Bronchial epithelial cell (primary cell): ENCODE measurements at places on chromosomes 12 and 14.
A peak's percentile ranks its signal among the peaks of the same experiment; 100 is the strongest.

DNA sequence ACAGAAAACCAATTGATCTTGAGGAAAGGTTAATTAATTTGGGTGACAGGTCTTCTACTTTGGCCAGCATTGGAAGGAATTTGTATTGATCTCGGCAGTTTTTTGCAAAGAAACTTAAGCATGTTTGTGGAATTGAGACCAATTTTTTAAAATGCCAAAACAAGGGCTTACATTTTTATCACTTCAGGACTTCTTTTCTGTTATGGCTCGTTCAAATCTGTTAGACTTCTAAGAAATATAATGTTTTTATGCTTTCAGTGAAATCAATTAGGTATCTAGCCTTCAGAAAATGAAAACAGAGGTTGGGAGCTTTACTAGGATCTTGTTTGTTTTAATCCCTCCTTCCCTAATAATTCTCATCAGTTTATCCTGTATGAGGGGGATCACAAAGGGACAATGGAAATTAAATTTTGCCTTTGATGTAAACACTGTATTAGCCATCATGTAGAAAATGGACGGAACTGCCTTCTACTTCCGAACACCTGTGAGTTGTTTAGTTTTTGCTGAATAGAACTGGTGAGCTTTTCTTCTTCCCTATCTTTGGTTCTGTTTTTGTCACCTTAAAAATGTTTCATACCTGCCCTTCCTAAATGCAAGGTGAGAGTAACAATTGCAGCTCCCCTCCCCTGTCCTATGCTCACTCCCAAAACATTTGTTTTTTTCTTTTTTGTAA is 7.8 kb downstream of the FOXA1 start:
- DNase-seq, result peak; percentile 39

GRCh38 chr14:92651758-92652406 is 96.5 kb downstream of the LGMN start:
- DNase-seq, result no peak

DNA sequence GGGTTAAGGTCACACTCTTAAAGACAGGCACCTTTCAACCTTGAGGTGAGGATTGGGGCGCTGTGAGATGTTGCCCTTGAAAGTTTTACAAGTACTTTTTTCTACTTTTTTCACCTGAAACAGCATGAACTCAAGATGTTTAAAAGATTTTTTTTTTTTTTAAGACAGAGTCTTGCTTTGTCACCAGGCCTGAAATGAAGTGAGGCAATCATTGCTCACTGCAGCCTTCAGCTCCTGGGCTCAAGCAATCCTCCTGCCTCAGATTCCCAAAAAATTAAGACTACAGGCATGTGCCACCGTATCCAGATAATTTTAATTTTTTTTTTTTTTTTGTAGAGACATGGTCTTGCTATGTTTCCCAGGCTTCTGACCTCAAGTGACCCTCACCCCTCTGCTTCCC is 243.9 kb downstream of the DIO2 start:
- no peak for DNase-seq

DNA sequence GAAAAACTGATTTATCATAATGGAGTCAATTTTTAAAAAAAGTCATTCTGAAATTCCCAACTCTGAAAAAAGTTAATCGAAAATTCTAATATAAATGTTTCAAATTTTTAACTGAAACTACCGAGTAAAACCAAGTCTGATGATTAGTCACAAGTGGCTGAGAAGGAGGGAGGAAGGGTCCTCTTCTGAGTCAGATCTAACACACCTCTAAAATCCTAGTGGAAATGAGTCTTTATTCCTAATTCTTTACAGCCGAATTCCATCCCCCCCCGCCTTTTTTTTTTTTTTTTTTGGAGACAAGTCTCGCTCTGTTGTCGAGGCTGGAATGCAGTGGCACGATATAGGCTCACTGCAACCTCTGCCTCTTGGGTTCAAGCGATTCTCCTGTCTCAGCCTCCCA is 37.9 kb downstream of the RAD9B start:
- no peak for DNase-seq

DNA sequence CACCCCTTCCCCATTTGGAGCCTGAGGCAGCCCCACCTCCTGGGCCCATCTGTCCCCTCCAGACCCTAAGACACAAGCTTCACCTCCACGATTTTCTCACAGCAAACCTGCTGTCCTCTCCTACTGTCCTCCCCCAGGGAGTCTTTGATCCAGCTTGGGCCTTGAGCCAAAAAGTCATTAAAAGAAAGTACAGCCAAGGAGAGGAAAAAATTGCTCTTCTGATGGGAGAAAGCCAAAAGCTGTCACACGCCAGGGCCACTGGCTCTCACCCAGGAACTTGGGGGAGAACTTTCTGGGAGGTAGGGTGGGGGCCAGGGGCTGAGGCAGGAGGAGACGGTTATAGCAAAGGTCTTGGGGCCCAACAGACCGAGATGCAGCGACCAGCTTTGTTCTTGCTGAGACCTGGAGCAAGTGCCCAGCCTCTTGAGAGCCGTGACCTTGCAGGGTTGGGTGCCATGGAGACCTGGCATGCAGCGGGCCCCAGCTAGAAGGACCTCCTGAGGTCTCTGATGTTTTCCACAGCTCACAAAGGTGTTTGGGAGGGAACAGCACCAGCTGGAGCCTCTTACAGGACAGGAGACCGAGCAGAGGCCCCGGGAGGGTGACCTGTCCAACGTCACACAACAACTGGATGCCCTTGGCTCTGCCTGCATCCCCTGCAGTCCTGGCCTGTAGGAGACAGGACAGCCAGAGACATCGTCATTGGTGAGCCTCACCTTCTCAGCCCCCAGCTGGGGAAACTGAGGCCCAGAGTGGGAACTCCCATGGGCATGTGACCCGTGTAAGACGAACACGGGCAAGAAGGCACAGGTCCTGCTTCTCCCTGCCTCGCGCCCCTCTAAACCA is 124.5 kb downstream of the CALM1 start:
- DNase-seq, result no peak
